KBM-7 (cell line): ENCODE measurements at places on chromosomes 11 and 22.
A peak's percentile ranks its signal among the peaks of the same experiment; 100 is the strongest.

DNA sequence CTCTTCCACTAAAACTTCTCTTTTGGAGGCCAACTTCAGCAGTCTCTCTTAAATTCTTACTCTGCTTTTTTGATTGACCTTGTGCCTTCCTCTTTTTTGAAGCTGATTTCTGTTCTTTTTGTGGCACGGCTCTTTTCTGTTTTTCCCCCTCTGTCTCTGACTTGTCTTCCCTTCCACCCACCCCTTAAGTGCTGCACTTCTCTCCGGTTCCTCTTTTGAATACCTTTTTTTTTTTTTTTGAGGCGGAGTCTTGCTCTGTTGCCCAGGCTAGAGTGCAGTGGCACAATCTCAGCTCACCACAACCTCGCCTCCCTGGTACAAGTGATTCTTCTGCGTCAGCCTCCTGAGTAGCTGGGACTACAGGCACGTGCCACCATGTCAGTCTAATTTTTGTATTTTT lies 211.9 kb downstream of the BLID start:
- DNase-seq = peak; percentile 32

DNA sequence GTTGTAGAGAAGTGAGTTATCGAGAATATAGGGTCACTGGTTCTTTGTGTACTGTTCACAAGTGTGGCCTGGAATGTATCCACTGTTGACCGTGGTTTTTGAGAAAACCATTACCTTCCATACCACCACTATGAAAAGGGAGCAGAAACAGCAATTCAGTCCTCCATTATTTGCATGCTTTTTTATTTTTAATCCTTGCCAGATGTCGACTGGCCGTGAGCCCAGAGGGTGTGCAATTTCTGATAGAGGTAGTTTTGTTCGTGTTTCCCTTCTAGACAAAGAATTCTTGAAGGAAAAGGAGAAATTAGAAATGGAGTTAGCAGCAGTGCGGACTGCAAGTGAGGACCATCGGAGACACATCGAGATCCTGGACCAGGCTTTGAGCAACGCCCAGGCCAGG lies 81.7 kb downstream of the AMOTL1 start:
- no peak for DNase-seq

GRCh38 chr11:122154227-122154626 lies 38.2 kb upstream of the BLID start:
- DNase-seq = no peak

- no peak for DNase-seq
Observed at GRCh38 chr11:80649186-80649585, 1208.4 kb upstream of the TENM4 start.

DNA sequence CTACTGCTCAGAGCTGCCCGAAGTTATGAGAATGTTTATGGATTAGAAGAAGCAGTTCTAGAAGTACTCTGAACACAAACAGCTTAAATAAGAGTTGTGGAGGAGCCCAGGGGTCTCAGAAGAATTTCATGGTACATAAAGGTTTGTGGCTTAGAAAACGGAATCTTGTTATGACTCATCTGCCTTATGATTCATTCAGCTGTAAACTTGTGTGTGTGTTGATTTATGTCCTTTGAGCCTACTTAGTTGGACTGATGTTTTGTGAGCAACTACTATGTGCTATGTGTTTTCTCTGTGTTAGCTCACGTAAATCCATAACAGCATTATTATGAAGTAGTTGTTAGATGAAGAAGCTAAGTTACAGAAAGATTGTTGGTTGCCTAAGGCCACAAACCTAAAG lies 203.7 kb downstream of the PGR start:
- no peak for DNase-seq

GRCh38 chr22:44730022-44730393 lies 22.4 kb upstream of the ARHGAP8 start:
- no peak for DNase-seq

DNA sequence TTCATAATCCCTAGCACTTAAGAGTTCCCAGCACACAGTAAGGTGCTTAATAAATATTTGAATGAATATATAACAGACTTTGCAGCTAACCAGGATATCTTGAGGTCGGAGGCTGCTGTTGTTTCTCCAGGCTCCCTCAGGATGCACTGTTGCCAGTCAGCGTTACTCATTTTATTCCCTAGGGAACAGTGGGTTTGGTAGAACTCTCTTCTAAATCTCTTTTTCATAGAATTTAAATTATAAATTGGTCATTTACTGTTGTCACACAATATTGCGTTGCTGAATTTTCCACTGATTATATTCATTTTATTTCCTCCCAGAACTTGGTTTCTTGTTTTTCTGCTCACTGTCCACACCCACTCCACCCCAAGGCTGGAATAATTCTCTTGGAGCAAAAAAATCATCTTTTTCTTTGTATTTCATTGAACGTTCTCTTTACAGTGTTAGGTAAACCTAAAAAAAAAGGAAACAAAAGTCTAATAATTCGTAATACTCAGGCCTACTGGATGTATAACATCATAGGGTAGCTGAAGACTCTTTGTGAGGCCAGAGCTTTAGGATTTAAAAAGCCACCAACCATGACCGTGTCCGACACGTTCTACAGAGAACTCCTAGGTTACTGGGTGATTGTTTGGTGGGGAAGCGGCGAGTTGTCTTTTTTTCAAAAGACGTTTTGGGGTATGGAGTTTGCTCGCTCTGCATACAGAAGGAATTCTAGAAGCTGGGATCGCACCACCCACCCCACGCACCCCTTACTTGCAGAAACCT lies 766 bp upstream of the CAPRIN1 start:
- no peak for DNase-seq

GRCh38 chr22:30823015-30823370 lies 128.3 kb downstream of the OSBP2 start:
- no peak for DNase-seq

DNA sequence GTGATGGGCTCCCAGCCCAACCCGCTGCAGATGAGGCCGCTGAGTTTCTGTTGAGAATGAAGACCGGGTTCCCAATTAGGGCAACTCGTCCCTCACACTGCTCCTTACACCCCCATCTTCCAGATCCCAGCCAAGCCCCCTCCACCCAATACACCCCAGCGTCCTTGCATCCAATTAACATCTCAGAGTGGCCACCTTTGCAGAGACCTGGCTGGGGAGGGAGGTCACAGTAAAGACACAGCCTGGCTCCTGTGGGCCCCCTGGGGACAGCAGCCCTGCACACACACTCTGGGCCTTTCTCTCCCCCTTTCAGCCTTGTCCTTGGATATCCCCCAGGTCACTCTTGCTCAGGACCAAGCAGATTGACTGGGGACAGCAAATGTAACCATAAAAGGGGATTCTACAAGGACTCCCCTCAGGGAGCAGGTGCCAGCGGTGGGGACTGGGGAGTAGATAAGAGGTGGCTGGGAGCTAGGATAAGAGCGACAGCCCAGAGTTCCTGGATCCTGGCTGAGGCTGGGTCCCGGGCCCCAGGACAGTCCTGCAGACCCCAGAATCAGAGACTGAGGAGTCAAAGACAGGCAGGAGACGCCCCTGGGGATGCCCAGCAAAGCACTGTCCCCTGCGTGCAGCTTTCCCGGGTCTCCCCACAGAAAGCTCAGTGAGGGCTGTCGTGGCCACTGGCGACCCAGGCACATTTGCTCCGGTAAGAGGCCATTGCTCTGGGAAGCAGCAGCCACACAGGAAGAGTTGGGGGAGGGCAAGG lies 8.4 kb downstream of the APOBEC3A start:
- no peak for DNase-seq

- DNase-seq = no peak
Observed at GRCh38 chr11:23727794-23728193, 769.1 kb upstream of the LUZP2 start.

DNA sequence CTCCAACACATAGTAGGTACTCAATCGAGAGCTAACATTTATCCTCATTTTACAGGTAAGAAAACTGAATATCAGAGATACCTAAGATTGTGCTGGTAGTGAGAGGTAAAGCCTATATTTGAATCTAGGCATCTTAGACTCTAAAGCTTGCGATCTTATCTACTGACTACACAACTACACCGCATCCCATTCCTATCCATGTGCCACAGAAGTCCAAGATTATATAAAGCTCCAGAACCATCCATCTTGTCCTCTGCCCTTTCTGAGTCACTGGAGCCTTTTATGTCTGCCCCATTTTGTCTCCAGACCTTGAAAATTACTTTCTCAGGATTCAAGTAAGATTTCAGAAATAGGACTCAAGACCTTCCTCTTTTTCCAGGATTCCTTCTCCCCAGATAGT lies 84.4 kb downstream of the OR5AK2 start:
- no peak for DNase-seq

- DNase-seq = peak; percentile 22
Observed at GRCh38 chr11:99069856-99070444, 49.2 kb downstream of the CNTN5 start.

GRCh38 chr11:129324533-129325175 lies 51.0 kb upstream of the BARX2 start:
- DNase-seq = no peak

GRCh38 chr11:4146070-4146771 lies 51.6 kb downstream of the RRM1 start:
- peak; percentile 77 for DNase-seq

GRCh38 chr11:7657306-7658025 lies 15.8 kb downstream of the CYB5R2 start:
- DNase-seq = peak; percentile 75

GRCh38 chr22:42347281-42347824 lies 76.9 kb upstream of the TCF20 start:
- no peak for DNase-seq

DNA sequence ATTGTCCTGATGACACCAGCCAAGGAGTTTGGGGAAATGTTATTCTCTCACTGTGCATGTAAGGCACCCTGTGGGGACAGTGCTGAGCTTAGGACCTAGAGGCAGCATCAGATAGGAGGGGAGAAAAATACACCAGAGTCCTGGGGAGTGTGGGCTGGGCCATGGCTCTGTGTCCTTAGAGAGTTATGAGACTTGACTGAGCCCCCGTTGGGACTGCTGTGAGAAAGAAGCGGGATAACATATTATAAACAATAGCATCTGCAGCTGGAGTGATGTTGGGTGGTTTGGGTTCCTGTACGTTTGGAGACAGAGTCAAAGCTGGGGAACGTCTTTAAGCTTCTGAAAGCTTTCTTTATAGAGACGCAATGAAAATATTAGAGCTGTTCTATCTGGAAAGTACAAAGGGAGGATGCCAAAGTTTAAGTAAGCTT lies 90.9 kb upstream of the CRTAM start:
- no peak for DNase-seq

- DNase-seq = peak; percentile 45
Observed at GRCh38 chr22:25669253-25670069, 72.5 kb upstream of the MYO18B start.

DNA sequence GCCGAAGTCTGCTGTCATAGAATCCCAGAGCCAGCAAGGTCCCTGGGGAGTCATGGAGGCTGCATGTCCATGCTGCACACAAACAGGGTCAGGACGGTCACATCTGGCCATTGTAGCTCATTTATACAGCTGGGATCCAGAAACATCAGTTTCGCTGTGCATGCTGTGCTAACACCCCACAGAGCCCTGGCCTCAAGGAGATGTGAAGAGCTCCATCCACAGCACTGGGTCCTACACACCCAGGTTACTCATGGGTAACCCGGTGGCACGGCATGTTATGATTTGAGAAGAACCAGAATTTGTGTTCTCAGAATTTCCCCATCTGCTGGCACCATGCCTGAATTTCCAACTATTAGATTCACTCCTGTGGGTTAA lies 146.3 kb upstream of the ARHGAP20 start:
- DNase-seq = no peak

GRCh38 chr11:119356349-119357031 lies 10.0 kb upstream of the MFRP start:
- DNase-seq = peak; percentile 78

DNA sequence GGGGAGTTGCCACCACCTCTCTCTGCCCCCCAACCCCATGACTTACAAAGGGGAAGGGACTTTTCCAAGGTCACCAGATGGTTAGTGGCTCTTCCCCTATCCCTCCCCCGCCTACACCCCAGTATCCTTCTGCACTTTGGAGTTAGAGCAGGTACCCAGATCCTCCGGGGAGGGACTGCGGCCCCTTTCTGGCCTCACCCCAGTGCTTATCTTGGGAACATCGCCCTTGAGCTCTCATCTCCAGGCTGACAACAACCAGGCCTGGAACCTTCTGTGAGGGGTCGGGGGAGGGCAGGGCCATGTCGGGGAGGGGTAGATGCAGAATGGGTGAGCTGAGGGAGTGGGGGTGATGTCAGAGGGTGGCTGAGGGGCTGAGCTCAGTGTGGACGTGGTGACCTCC lies 7.5 kb upstream of the NAALADL1 start:
- no peak for DNase-seq

- no peak for DNase-seq
Observed at GRCh38 chr11:73452726-73453125, 76.5 kb downstream of the RELT start.

DNA sequence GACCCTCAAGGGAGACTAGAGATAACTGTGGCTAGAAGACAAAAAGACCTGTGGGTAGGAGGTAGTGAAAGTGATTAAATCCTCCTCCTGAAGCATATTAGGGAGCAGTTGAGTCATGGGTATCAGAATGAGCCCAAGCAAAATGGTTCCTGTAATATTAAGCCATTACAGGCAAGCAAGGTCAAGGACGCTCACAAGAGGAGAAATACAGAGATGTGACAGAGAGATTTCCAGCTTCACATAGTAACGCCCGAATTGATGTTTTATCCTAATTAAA lies 77.7 kb downstream of the FAM76B start:
- no peak for DNase-seq

GRCh38 chr11:77101043-77101537 lies 1.6 kb upstream of the OMP start:
- peak; percentile 75 for DNase-seq

DNA sequence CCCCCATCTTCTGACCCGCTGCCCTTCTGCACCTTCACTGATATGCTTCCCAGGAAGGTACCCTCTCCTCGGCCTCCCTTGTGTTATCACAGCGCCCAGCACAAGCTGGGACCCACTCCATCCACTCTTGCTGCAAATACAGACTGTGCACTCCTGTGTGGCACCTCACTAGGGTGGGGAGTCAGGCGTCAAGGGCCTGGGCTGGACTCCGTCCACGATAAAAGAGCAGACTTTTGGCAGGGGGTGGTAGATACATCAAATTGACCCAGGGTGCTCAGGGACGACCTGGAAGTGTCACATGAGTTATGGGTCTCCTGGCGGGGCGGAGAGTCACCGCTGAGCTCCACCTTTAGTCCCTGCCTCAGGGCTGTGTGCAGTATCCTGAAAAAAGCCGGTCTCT lies 908 bp downstream of the TRPM5 start:
- no peak for DNase-seq
